ENCODE measurements at places on chromosomes 1 and 21. TPM values are rescaled to one million over a fixed set of nuclear protein-coding genes. Genes with fewer than 3 reads are reported as not detected.
A peak's percentile ranks its signal among the peaks of the same experiment; 100 is the strongest.

Gene TMPRSS15
- not detected for total RNA-seq

Gene CDCA8
- 0.26 TPM for total RNA-seq

Gene TFF2
- not detected for total RNA-seq

Gene GALE
- 14.1 TPM for total RNA-seq

GRCh38 chr21:41367301-41367944 lies 5.6 kb downstream of the MX2 start:
- no peaks in the 10 kb centered on the region for H3K36me3 ChIP-seq
- H3K4me1 ChIP-seq, result no peaks in the 10 kb centered on the region

DNA sequence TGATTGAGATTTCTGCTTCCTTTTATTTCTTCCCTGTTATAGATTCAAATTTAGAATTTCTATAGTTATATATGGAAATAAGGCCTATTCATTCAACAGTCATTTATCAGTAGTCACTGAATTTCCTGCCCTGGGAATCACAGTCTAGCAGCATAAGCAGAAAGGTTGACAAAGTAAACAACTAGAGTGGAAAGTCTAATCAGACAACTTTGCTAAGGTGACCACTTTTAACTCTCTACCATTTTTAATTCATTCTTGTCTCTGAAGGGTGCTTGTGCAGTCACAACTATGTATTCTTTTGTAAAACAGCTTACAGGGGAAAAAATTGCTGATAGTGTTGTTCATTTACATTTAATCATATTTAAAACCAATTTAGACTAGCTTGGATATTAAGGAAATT lies 66.1 kb upstream of the PLA2G4A start:
- no peak overlapping the region for H3K4me3 ChIP-seq
- no peaks in the 10 kb centered on the region for H3K4me1 ChIP-seq
- no peaks in the 10 kb centered on the region for H3K27me3 ChIP-seq
- no peak overlapping the region for H3K27ac ChIP-seq
- peak; percentile 8 for DNase-seq
- no peaks in the 10 kb centered on the region for H3K36me3 ChIP-seq

GRCh38 chr1:205827623-205828022 lies 14.6 kb upstream of the SLC41A1 start:
- no peaks in the 10 kb centered on the region for H3K36me3 ChIP-seq
- no peaks in the 10 kb centered on the region for H3K4me1 ChIP-seq
- H3K27ac ChIP-seq, result no peak overlapping the region
- H3K27me3 ChIP-seq, result peaks cover 12% of the 10 kb centered on the region

DNA sequence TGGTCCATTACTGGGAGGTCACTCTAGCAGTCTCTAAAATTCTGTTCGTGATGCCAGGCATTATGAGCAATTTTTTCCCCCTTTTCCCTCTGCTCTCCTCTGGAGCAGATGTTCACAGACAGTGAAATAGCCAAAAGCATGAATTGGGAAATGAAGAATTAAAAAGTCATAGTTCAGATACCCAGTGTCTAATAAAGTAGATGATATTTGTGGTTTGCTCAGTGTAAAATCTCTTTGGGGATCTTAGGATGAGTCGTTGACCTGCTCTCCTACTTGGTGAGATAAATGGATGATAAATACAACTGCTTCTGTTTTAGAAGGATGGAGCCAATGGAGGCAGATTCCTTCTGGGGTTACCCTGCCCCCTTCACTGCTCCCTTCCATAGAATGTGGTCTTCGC lies 56.3 kb downstream of the KIAA0040 start:
- no peak for DNase-seq
- no peaks in the 10 kb centered on the region for H3K27me3 ChIP-seq
- H3K27ac ChIP-seq, result no peak overlapping the region
- H3K36me3 ChIP-seq, result no peaks in the 10 kb centered on the region

- no peak overlapping the region for H3K4me3 ChIP-seq
- DNase-seq, result peak; percentile 29
- no peak overlapping the region for H3K27ac ChIP-seq
- H3K36me3 ChIP-seq, result no peaks in the 10 kb centered on the region
These were observed 35.5 kb downstream of the H3-3A start for GRCh38 chr1:226097866-226098625.

GRCh38 chr1:218754477-218754876 lies 409.3 kb downstream of the TGFB2 start:
- no peak overlapping the region for H3K4me3 ChIP-seq
- no peaks in the 10 kb centered on the region for H3K27me3 ChIP-seq
- no peaks in the 10 kb centered on the region for H3K36me3 ChIP-seq
- H3K4me1 ChIP-seq, result no peaks in the 10 kb centered on the region
- no peak overlapping the region for H3K27ac ChIP-seq

GRCh38 chr1:229227298-229227919 lies 43.5 kb upstream of the RAB4A start:
- peaks cover 4% of the 10 kb centered on the region for H3K27me3 ChIP-seq
- H3K4me3 ChIP-seq, result no peak overlapping the region
- H3K27ac ChIP-seq, result no peak overlapping the region
- peak; percentile 39 for DNase-seq
- H3K36me3 ChIP-seq, result no peaks in the 10 kb centered on the region

Measured in fibroblast of lung (primary cell).